ENCODE measurements at places on chromosomes 1 and 21.

GRCh38 chr1:81307786-81308185 lies 492.9 kb upstream of the ADGRL2 start:
- DNase-seq: no peak

DNA sequence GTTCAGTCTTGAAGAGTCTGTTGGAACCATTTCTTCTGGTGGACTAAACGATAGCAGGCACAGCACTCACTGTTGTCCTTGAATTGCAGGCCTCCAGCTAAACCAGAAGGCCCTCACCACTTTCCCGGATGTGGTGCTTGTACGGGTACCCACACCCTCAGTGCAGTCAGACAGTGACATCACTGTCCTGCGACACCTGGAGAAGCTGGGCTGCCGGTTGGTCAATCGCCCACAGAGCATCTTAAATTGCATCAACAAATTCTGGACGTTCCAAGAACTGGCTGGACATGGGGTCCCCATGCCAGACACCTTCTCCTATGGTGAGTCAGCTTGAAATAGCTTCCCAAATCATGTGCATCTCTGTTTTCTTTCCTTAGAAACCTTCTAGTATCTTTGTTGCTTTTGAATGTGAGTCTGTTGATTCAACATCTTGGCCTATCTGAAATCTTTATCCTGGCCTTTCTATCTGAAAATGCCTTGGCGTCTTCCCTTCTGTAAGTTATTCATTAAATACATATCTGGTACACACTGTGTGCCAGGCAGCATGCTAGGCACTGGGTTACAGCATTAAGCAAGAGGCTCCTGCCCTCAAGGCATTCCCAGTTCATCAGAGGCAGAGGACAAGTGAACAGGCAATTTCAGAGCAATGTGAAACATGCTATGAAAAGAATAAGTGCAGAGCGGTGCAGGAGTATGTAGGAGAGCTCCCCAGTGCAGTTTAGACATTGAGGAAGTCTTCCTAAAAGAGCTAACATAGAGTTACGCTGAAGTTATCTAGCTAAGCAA lies 18.9 kb downstream of the RIMKLA start:
- no peak for DNase-seq

DNA sequence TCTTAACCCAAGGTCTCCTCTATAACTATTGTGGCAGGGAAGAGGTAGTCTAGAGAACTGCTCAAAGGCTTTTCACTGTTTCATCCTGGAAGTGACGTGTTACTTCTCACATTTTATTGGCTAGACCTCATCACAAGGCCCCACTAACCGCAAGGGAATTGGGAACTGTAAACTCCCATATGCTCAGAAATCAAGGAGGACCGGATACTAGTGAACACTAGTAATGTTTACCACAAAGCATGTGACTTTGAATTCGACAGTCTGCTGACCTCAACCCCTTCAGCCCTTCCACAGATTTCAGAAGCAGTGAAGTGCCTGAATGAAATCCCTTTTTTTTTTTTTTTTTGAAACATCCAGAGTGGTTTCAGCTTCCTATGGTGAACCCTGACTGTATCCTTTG lies 3.4 kb upstream of the EEIG2 start:
- DNase-seq: peak; percentile 86

DNA sequence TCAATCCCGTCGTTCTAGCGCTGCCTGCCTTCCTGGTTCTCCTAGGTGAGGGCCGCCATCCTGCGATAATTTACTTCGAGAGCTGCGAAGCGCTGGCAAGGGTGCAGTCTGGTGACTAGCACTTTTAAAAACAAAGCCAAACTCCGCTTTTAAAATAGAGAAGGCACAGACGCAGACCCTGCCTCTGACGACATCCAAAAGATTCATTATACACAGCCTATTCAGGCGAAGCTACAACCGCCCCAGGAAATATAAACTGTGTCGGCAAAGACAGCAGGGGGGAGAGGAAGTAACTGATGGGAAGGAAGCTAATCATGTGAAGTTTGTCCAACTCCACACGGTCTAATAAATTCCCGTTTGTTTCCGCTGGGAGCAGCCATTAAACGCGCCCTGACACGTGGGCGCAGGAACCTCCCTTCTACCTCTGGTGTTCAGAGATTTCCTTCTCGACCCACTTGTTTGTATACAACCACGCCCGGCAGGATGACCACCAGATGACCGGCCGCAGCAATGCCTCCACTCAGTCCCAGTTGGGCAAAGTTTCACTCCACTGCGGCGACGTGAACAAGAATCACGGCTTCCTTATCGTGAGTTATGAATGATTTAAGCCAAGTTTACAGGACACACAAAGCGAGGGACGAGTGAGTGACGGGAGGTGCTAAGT lies 1.3 kb downstream of the GNG12 start:
- DNase-seq: peak; percentile 31

GRCh38 chr21:45110873-45111624 lies 36.7 kb downstream of the ADARB1 start:
- no peak for DNase-seq

- DNase-seq: no peak
Observed at GRCh38 chr1:225523263-225523950, 95.6 kb upstream of the LBR start.

DNA sequence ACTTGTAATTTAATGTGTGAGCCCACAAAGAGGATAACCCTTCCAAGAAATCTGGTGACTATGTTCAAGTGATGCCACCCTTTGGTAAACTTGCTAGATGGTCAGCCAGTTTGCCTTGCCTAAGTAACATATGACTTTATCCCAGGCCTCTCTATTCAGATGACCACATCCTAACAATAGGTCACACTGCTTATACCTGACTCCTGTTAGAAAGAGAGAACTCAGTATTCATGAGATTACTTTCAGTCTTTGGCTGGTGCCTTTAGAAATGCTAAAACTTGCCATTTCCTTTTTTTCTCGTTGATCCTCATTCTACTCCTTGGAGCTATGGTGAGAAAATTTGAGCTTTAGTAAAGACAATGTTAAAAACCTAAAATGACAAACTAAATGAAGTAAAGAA lies 28.5 kb upstream of the SERBP1 start:
- no peak for DNase-seq

GRCh38 chr1:162566870-162567269 lies 5.3 kb downstream of the UAP1 start:
- no peak for DNase-seq

GRCh38 chr1:80363689-80364475 lies 1357.4 kb upstream of the ADGRL4 start:
- DNase-seq: no peak

- DNase-seq: peak; percentile 4
Observed at GRCh38 chr1:42730988-42731387, 9.0 kb downstream of the CLDN19 start.

DNA sequence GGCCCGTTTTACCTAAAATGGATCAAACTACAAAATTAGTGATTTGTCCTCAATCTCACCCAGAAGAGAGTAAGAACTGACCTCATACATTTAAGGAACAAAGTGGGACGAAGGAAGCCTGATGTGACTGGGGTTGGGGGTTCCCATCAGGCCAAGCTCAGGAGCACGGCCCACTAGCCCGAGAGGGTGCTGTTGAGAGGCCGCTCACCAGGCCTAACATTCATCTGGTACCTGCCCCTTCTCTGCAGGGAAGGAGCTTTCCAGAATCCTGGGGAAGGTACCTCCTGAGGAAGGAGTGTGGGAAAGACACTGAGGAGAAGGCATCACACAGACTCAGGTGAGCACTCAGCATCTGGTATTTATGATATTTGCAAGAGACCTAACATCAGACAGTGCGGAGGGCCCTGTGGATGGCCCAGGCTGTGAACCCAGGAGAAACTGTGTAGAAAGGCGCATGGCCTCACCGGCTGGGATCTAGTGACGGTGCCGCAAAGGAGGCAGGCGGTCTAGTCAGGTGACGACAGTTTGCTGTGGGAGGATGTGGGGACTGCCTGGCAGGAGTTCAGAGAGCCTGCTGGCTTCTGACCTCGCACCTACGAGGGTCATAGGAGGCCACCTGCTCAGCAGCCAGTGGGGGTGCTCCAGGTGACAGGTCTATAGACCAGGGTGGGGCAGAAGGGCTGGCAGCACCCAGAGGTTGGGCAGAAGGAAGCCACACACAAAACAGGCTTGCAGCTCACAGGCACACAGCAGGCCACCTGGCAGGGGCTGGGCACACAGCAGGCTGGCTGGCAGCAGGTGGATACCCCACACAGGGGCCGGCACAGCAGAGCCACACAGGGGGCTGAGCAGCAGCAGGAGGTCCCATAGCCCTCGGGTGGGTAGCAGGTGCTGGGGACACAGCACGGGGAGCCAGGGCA lies 543 bp downstream of the KRTAP12-4 start:
- no peak for DNase-seq

DNA sequence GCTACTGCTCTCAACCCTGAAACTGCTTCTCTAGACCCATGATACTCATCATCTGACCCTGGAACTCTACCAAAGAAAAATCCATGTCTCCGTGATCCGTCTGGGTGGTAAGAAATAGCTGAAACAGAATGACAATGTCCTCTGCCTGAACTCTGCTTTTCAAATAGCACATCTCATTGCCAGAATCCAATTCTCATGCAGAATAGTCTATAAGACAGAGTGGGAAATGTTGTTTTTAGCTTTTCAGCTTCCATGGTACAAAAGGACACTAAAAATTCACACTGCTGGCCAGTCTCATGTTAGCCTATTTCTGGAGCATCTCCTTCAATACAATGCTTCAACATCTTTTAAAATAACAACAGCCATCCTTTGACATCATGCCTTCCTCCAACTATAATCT lies 1355.8 kb upstream of the PRMT6 start:
- no peak for DNase-seq

DNA sequence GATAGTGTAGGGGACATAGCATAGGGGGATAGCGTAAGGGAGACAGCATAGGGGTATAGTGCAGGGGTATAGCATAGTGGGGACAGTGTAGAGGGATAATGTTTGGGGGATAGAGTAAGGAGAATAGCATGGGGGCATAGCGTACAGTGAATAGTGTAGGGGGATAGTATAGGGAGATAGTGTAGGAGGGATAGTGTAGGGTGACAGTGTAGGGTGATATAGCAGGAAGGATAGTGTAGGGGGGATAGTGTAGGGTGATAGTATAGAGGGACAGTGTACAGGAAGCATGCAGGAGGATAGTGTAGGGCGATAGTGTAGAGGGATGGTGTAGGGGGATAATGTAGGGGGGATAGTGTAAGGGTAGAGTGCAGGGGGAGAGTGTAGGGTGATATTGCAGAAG lies 11.7 kb upstream of the ARF1 start:
- DNase-seq: no peak

- peak; percentile 82 for DNase-seq
Observed at GRCh38 chr1:154425172-154425571, 20.0 kb downstream of the IL6R start.

DNA sequence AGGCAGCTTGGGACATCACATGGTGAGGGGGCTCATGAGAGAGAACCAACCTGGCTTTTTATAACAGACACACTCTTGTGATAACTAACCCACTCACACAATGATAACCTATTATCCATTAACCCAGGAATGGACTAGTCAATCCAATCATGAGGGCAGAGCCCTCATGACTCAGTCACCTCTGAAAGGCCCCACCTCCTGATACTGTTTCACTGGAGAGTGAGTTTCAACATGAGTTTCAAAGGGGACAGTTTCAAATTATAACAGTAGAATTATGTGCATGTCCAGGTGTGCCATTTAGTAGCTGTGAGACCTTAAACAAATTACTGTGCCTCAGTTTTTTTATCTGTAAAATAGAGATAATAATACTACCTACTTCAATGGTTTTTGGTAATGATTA lies 47.6 kb upstream of the PPP2R5A start:
- DNase-seq: peak; percentile 47

DNA sequence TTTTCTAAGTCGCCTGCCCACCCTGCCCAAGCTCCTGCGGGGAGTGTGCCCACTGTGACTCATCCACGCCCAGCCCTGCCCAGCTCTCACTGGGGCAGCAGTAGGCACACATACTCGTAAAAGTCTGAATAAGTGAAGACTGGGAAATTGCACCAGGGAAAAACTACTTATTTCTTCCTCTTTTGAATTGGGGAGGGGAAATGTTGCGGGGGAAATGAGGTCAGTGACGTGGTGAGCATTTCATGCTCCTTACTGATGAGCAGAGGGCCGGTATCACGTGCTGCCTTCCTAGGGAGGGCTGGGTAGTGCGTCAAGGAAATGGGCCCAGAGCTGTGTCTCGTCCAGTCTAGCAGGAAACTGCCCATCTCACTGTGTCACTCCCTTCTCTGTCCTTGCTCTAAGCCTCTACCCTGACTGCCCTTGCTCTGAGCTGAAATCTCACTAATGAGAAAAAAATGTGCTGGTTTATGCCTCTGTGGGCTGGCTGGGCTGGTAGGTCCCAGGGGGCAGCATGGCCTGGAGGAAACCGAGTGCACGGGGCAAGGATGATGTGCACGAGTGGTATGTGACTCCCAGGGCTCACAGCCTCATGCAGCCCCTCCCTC lies 13.5 kb upstream of the TNFRSF1B start:
- DNase-seq: peak; percentile 94

- no peak for DNase-seq
Observed at GRCh38 chr1:234932511-234933430, 195.9 kb downstream of the TOMM20 start.

DNA sequence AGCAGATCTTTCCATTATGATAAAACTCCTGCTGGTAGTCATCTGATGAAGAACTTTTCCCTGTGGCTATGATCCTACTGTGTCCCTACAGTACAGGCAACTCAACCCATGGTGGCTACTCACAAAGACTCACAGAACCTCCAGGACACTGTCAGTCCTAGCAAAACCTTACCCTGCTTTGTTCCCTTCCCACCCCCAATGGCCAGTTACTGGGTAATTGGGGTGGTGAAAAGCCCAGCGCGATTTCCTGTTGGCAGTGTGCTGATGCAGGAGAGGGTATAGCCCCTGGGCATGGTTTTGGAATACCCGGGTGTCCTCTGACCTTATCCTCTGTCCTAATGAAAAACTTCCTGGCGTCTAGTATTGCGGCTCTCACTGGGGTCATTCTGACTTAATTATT lies 533 bp upstream of the RGL1 start:
- DNase-seq: no peak

DNA sequence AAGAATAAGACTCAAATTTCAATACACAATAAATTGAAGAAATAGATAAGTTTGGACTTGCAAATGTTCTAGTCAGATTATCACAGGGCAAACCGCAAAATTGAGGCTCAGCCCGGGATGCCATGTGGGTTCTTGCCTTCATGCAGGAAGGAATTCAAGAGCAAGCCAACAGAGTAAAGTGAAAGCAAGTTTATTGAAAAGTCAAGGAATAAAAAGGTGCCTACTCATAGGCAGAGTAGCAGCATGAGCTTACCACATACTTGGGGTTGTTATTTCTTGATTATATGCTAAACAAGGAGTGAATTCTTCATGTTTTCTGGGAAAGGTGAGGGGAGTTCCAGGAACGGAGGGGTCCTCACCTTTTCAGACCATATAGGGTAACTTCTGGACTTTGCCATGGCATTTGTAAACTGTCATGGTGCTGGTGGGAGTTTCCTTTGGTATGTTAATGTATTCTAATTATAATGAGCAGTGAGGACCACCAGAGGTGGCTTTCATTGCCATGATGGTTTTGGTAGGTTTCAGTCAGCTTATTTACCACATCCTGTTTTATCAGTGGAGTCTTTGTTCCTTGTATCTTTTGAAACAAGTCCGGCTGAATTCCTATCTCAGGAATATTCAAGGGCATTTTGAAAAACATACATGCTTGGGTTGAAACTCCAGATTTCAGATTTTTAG lies 2.0 kb upstream of the OR2AK2 start:
- no peak for DNase-seq

All from inflammatory macrophage treated with lipopolysaccharide for 1 hour (primary cell).